ENCODE measurements at places on chromosomes 5 and 9. TPM values are rescaled to one million over a fixed set of nuclear protein-coding genes. Genes with fewer than 3 reads are reported as not detected.

Gene MEIKIN
- not detected for polyA plus RNA-seq

Gene IL5
- polyA plus RNA-seq, result not detected

Gene GDNF
- 0.48 TPM for polyA plus RNA-seq

Gene RNF183
- 0.29 TPM for polyA plus RNA-seq

Gene MLANA
- not detected for polyA plus RNA-seq

Data from adrenal gland (tissue), 19 donors.